ENCODE measurements at places on chromosomes 7 and 10. TPM values are rescaled to one million over a fixed set of nuclear protein-coding genes. Genes with fewer than 3 reads are reported as not detected.

The NKX6-2 gene
- total RNA-seq, result not detected

The AMZ1 gene
- 2.8 TPM for total RNA-seq

The LRIT1 gene
- not detected for total RNA-seq

The ASZ1 gene
- not detected for total RNA-seq

The CPED1 gene
- total RNA-seq, result 3.1 TPM

The REEP3 gene
- total RNA-seq, result 59.8 TPM

The FHIP2A gene
- total RNA-seq, result 17.2 TPM

The MMRN2 gene
- total RNA-seq, result 0.08 TPM

DNA sequence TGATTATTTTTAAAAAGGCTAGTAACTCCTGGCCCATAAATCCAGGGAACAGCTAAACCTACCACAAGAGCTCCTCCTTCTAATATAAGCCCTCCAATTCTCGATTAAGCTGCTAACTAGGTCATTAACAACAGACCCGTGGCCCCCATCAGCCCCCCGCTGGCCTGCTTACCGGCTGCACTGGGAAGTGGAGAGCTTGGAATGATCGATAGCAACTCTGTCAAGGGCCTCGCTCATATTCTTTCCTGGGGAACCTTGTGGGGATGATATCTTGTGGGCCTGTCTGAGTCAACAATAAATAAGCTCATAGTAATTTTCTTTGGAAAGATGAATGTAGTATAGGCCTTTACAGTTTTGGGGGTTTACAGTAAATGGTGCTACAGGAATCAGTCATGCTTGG is 353.5 kb downstream of the TCERG1L start:
- no peak for DNase-seq

- DNase-seq, result no peak
Observed at GRCh38 chr10:11135709-11136108, 118.0 kb downstream of the CELF2 start.

DNA sequence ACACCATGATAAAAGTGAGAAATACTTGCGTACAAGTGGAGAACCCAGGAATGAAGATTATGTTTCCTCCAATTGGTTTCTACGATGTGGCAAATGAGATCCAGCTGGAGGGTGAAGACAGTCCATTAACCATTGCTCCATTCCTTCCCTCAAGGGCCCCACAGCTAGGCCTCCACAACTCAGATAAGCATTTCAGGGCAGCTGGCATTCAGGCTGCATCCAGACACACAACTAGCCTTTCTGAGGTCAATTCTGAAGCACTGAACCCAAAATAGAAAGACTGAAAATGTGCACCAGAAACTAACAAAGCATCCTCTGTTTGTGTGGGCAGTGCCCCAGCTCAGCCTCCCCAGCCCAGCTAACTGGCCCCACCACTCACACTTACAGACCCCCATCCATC is 94.8 kb downstream of the GSAP start:
- DNase-seq, result no peak

DNA sequence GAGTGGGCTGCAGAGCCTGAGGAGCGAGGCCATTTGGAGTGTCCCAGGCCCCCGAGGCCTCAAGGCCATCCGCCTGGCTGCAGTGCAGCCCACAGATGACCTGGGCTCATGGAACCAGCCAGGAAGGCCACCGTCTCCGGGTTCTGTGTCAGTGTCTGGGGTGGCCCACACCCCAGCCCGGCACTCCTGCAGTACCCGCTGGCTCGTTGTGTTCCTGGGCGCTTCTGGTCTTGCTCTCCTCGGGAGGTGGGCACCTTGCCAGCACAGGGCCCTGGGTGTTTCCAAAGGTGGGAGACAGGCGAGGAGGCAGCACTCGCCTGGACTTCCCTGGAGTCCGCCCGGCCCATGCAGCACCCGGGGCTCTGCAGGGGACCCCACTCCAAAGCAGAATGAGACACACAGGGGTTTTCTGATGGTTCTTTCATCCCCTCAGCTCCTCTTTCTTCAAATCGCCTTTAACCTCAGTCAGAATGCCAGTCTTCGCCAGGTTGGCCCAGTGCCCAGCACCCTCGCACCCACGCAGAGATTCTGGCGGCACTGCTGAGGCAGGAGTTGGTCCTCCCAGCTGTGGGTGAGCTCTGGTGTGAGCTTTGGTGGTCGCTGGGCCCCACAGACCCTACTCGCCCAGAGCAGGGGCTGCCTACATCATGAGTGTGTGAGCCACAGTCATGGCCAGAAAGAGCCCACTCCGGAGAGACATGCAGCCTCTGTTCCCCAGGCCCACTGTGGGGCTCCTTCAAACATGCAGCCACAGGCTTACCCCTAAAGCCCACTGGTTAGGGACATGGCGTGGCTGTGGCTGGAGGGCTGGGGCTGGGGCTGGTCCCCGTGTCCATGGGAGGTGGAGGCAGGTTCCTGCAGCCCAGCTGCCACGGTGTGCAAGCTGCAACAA is 155.7 kb downstream of the EBF3 start:
- DNase-seq, result no peak

GRCh38 chr10:70830164-70830563 is 14.4 kb downstream of the SGPL1 start:
- no peak for DNase-seq

DNA sequence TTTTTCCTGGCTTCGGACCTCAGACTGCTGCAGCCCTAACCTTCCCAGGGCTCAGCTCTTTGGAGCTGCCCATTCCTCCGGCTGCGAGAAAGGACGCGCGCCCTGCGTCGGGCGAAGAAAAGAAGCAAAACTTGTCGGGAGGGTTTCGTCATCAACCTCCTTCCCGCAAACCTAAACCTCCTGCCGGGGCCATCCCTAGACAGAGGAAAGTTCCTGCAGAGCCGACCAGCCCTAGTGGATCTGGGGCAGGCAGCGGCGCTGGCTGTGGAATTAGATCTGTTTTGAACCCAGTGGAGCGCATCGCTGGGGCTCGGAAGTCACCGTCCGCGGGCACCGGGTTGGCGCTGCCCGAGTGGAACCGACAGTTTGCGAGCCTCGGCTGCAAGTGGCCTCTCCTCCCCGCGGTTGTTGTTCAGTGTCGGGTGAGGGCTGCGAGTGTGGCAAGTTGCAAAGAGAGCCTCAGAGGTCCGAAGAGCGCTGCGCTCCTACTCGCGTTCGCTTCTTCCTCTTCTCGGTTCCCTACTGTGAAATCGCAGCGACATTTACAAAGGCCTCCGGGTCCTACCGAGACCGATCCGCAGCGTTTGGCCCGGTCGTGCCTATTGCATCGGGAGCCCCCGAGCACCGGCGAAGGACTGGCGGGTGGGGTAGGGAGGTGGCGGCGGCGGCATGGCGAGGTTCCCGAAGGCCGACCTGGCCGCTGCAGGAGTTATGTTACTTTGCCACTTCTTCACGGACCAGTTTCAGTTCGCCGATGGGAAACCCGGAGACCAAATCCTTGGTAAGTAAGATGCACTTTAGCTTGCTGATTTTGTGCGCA is at the start of gene PLXDC2:
TSS of gene PLXDC2 (plus strand) at position 22 of the 820 bp plus-strand sequence.
- no peak for DNase-seq

- no peak for DNase-seq
Observed at GRCh38 chr10:97040248-97040584, 145.5 kb downstream of the SLIT1 start.

DNA sequence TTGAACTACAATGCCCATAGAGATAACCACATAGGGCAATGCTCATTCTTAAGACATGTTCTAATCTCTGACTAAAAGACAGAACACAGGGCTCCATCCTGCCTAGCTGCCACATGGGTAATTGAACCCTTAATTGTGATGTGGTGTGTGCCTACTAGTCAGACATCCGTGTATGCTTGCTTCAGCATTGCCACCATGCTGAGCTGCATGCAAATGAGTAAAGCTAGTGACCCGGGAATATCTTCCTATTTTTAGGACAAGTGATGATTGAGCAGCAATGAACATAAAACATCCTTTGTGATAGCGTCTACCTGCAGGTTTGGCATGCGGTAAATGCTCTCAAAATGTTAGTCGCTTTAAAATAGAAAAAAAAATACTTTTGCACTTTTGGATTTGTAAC is 115.8 kb downstream of the MAGI2 start:
- no peak for DNase-seq

DNA sequence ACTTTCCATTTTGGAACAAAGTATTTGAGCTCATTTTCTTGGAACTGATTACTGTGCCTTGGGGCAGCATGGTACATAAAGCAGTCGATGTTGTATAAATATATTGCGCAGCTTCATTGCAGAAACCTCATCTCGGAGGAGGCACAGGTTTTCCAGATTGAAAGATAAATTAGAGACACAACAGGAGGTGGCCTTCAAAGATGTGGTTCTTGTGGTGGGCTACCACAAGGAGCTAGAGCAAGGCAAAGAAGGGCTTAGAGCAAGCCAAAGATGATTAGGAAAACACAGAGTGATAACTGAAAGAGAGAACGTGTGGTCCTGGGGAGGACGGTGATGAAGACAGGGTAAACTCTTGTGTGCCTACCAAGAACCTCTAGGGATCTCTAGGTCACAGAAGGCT is 169.1 kb upstream of the TNS3 start:
- DNase-seq, result no peak

GRCh38 chr10:78302989-78303854 is 269.6 kb downstream of the RPS24 start:
- DNase-seq, result peak; percentile 50

DNA sequence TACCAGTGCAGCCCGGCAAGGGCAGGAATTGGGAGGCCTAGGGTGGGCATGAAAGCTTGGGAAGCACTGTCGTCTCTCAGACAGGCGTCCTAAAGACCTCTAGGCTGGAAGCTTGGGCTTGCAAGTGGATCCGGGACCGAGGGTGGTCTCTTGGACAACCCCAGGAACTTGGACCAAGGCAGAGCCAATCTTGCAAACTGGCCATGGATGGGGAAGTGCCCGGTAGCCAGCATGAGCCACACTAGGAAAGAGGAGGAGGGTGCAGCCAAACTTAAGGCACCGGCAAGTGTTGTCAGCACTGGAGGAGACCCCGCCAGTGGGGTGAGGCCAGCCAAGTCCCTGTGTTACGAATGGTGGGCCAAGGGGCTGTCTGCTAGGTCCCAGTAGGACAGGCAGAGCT is 8.5 kb downstream of the LRIT2 start:
- DNase-seq, result no peak

- no peak for DNase-seq
Observed at GRCh38 chr7:26189697-26190096, 10.8 kb downstream of the HNRNPA2B1 start.

DNA sequence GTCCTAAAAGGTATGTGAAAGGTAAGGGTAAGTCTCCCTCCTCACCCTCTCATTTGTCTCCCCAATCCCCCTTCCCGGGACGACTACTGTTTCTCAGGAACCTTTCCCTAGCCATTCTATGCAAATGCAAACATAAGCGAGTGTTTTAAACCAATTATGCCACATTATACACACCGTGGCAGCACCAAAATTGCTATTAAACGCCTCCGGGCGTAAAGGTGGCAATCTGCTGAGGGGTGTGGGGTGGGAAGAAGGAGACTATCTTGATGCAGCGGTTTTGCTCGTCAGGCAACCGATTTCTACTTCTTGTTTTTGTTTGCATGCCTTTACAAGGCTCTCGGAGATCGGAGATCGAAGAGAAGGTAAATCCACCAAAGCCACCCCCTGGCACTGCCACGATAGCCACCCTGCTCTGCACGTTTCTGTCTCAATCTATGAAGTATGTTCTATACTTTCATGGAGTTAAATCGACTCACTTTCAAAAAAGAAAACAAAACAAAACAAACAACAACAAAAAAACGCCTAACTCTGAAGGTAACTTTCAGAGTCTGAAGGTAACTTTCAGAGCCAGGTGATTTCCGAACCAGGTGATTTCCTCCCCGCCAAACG is 46.0 kb upstream of the CDK1 start:
- DNase-seq, result no peak

- DNase-seq, result no peak
Observed at GRCh38 chr7:1966631-1967200, 266.0 kb downstream of the MAD1L1 start.

GRCh38 chr10:69880301-69881081 is 78.8 kb downstream of the COL13A1 start:
- DNase-seq, result no peak

GRCh38 chr10:91901784-91902677 is 7.3 kb downstream of the FGFBP3 start:
- peak; percentile 89 for DNase-seq

DNA sequence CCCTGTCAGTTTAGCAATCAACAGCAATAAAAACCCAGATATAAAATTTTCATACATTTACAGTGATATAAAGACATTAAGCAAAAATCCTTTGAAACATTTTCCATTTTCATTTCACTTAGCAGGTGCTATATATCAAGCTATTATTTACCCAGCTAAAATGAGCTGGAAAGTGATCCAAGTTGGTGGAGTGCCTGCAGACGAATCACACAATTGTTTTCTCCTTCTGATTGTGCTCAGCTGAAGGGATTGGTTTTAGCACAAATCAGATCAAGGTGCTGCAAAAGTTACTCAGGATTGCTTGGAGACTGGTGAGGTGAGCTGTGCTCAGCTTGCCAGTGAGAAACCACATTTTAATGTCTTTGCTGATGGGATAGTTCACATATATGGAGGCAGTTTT is 138.1 kb downstream of the LRMDA start:
- DNase-seq, result no peak

DNA sequence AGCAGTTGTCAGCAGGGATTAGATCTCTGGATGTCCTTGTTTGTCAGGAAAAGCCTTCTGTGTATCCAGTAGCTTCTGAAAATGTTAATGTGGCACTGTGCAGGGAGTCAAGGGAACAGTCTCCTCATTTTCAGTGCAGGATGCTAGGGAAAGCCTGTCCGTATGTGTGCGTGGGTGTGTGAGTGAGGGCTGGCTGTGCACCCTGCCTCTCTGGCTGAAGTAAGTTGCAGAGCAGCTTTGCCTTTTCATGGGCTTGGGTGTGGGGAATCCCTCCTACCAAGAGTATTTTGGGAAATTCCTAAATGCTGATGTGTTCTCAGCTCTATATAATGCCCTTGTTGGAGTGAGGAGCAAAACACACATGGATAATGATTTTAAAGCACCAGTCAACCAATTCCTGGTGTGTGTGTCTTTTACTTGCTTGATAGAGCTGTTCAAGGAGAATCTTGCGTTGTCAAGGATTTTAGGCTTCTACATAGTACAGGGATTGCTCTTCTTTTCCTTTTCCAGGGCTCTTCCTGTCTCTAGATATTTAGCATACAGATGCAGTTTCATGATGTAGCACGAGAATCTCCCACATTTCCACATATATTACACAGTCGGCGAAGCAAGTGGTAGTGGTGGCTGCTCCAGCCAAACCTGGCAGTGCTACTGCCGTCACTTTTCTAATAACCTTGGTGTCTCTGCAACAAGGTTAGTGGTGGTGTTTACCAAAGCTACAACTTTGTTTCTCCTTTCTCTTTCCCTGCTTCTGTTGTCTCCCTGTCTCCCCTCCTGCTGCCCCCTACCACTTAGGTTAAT is 92.8 kb downstream of the MCU start:
- peak; percentile 51 for DNase-seq

DNA sequence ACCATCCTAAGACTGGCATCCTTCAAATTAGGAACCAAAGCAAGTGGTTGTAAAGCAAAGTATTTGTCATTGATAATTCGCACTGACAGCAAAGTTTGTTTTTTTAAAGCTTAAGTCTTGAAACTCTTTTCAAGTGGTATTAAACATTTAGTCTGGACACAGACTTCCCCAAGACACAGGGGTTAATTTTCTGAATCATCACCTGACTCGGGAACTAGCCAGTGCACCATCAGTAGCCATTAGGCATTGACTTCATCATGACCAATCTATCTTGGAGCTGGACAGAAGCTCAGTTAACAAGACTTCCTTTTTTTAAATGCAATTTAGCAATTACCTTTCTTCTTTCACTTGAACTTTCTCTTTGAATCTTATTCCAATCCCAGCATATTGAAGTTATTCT is 210.6 kb downstream of the ZNF365 start:
- DNase-seq, result no peak

Data from kidney epithelial cell (primary cell).